Myocyte (in vitro differentiated cells): ENCODE measurements at places on chromosomes 13 and 19. TPM values are rescaled to one million over a fixed set of nuclear protein-coding genes. Genes with fewer than 3 reads are reported as not detected.

Gene TMEM272
- total RNA-seq: not detected in 2 replicates

Gene NPAS1
- 1.7 and 2.0 TPM in 2 replicates for total RNA-seq

Gene KASH5
- total RNA-seq: not detected in 2 replicates

Gene CPB2
- total RNA-seq: not detected in 2 replicates

Gene CGB5
- not detected in 2 replicates for total RNA-seq

Gene NLRP7
- not detected in 2 replicates for total RNA-seq

Gene CGB1
- total RNA-seq: not detected in 2 replicates

Gene RPL36
- 605 and 876 TPM in 2 replicates for total RNA-seq

Gene TMEM86B
- total RNA-seq: 0.73 and 0.83 TPM in 2 replicates

Gene TLE2
- 0.08 TPM in 1 of 2 replicates, not detected in the other for total RNA-seq

Gene CFAP97D2
- total RNA-seq: not detected in 2 replicates

Gene ANGPTL8
- not detected in 2 replicates for total RNA-seq

Gene ZNF805
- 16.0 and 16.9 TPM in 2 replicates for total RNA-seq

Gene SIAH3
- total RNA-seq: not detected in 2 replicates

Gene RETN
- not detected in 2 replicates for total RNA-seq

Gene ZNF844
- 3.1 and 4.0 TPM in 2 replicates for total RNA-seq

Gene C19orf81
- total RNA-seq: not detected in 2 replicates

Gene FUT1
- total RNA-seq: 0.03 and 0.05 TPM in 2 replicates

Gene ACER1
- total RNA-seq: not detected in 2 replicates

Gene SIGLEC9
- not detected in 2 replicates for total RNA-seq

Gene ARRDC5
- total RNA-seq: 0.16 TPM in 1 of 2 replicates, not detected in the other

Gene PROZ
- total RNA-seq: not detected in 2 replicates

Gene PLPP2
- total RNA-seq: 0.05 TPM in 1 of 2 replicates, not detected in the other

Gene FGF22
- 0.16 and 0.21 TPM in 2 replicates for total RNA-seq

Gene HSH2D
- total RNA-seq: not detected in 2 replicates

Gene ATP1A3
- 0.26 and 0.56 TPM in 2 replicates for total RNA-seq

Gene PTPRH
- 0.05 and 0.31 TPM in 2 replicates for total RNA-seq

Gene C19orf73
- total RNA-seq: not detected in 2 replicates

Gene STARD13
- 28.6 and 41.7 TPM in 2 replicates for total RNA-seq

Gene LILRA1
- total RNA-seq: not detected in 2 replicates

Gene ELSPBP1
- not detected in 2 replicates for total RNA-seq

Gene ZNF573
- total RNA-seq: 4.6 and 13.0 TPM in 2 replicates

Gene C1QTNF9B
- total RNA-seq: not detected in 2 replicates

Gene C3
- 2.1 and 7.2 TPM in 2 replicates for total RNA-seq

Gene LEUTX
- total RNA-seq: not detected in 2 replicates

Gene FXYD1
- total RNA-seq: 22.9 and 36.6 TPM in 2 replicates

Gene RYR1
- total RNA-seq: 166 and 168 TPM in 2 replicates

Gene ZNF497
- total RNA-seq: 1.5 and 1.7 TPM in 2 replicates

Gene SOHLH2
- 23.7 and 125 TPM in 2 replicates for total RNA-seq

Gene F10
- total RNA-seq: 0.42 and 1.3 TPM in 2 replicates

Gene PSG6
- total RNA-seq: not detected in 2 replicates

Gene SLC25A42
- 24.6 and 28.1 TPM in 2 replicates for total RNA-seq

Gene MYH14
- total RNA-seq: not detected in 2 replicates

Gene LRP3
- 34.2 and 40.6 TPM in 2 replicates for total RNA-seq

Gene ZNF253
- 12.9 and 13.7 TPM in 2 replicates for total RNA-seq

Gene ZNF699
- 17.1 and 18.5 TPM in 2 replicates for total RNA-seq

Gene ATP11A
- total RNA-seq: 8.0 and 9.9 TPM in 2 replicates

Gene CRTC1
- total RNA-seq: 2.8 and 3.3 TPM in 2 replicates

Gene APOC4
- total RNA-seq: not detected in 2 replicates

Gene NLRP5
- total RNA-seq: not detected in 2 replicates

Gene ADGRE3
- total RNA-seq: not detected in 2 replicates

Gene MZF1
- total RNA-seq: 20.4 and 22.3 TPM in 2 replicates

Gene IGFL2
- total RNA-seq: not detected in 2 replicates

Gene PCDH20
- total RNA-seq: not detected in 2 replicates

Gene WDR88
- total RNA-seq: not detected in 2 replicates

Gene NEK3
- 8.3 and 10.4 TPM in 2 replicates for total RNA-seq

Gene ISYNA1
- 5.0 and 11.7 TPM in 2 replicates for total RNA-seq

Gene FAM216B
- total RNA-seq: not detected in 2 replicates

Gene ZNF793
- total RNA-seq: 0.43 and 0.94 TPM in 2 replicates
